Heart right ventricle (tissue), 16 donors: ENCODE measurements at places on chromosomes 3 and 15. TPM values are rescaled to one million over a fixed set of nuclear protein-coding genes. Genes with fewer than 3 reads are reported as not detected.

DNA sequence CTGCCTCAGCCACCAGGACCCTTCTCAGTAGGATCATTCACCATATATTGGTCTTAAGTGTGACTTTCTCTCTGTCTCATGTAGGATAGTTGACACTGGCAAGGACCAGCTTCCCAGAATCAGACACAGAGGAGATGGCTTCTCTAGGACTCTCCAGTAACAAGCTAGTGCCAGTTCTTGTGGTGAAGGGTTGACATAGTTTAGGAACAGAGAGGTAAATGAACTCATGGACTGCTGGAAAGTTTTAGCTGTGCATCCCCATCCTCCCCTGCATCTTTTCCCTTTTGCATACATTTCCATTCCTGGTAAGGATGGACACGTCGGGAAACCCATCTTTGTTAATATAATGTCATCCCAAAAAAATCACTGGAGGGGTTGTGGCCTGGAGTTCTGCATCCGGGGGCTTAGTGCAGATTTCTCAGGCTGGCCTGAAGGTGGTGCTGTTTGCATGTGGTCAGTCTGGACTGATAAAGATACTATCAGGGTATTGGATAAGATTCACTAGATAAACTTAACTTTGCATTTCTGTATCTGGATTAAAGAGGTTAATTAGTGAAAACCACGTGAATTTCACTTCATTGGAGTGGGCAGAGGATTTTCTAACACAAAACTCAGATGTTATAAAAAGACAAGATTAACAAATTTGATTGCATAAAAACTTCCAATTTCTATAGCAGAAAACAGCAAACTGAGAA lies 110.8 kb downstream of the TBC1D2B start:
- H3K4me1 ChIP-seq = no peaks in the 10 kb centered on the region
- no peak overlapping the region for H3K4me3 ChIP-seq
- no peak for DNase-seq
- H3K27ac ChIP-seq = no peak overlapping the region
- no peaks in the 10 kb centered on the region for H3K27me3 ChIP-seq

DNA sequence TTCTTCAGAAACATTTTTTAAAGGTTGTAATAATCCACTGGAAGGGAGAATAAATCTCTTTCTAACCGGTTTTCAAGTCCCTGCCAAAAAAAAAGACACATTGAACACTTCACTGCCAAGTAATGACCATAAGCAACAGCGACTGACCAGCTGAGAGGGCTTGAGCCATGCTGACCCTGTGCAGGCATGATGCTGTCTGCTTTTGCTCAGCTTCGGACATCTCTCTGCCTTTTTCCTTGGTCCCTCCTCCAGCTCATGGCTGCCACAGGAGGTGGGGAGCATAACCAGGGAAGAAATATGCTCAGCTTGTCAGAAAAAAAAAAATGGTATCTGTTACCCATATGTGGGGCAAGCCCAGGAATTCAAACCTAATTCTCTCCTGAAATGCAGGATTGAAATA lies 1.5 kb downstream of the IGSF10 start:
- H3K4me3 ChIP-seq = no peak overlapping the region
- H3K4me1 ChIP-seq = no peaks in the 10 kb centered on the region
- peaks cover 45% of the 10 kb centered on the region for H3K27me3 ChIP-seq
- no peak for DNase-seq

- H3K27ac ChIP-seq = no peak overlapping the region
- no peak for DNase-seq
- no peak overlapping the region for H3K4me3 ChIP-seq
- no peaks in the 10 kb centered on the region for H3K27me3 ChIP-seq
- no peaks in the 10 kb centered on the region for H3K4me1 ChIP-seq
- H3K36me3 ChIP-seq = no peaks in the 10 kb centered on the region
Observed at GRCh38 chr3:174465177-174465576, 394.0 kb upstream of the NAALADL2 start.

DNA sequence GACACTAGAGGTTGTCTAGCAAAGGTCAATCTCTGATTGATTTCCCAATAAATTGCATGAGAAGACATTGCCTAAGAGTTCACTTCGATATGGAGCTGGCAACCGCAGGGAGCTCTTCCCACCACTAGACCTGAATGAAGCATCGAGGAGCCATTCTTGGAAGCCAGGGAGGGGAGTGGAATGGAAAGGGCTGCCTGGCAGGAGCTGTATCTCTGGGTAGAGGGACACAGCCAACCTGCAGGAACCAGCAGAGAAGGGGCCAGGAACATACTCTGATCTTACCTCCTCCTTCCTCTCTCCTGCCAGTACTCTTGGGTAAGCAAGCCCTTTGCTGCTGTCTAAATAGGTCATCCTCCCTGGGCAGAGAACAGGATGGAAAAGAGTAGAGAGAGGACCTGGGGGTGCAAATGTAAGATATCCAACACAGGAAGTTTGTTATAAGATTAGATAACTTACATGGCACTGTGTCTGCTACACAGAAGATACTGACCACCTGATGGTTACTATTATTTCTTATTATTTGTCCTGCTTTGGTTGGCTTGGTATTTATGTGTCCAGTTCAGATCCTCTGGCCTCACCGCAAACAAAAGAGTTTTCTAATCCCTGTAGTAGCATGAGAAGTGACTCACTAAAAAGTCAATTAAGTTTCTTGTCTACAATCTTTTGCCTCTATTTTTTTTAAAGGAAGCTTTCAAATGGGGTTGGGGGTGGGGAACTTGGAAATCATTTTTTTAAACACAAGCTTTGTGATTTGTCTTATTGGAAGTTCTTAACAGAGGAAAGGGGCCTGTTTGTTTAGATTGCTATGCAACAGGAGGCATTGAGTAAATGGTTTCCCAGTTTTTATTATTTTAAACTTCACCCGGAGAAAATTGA lies 156.7 kb upstream of the TSC22D2 start:
- no peak for DNase-seq
- no peaks in the 10 kb centered on the region for H3K36me3 ChIP-seq
- peaks cover 3% of the 10 kb centered on the region for H3K4me1 ChIP-seq
- no peak overlapping the region for H3K4me3 ChIP-seq
- no peak overlapping the region for H3K27ac ChIP-seq

DNA sequence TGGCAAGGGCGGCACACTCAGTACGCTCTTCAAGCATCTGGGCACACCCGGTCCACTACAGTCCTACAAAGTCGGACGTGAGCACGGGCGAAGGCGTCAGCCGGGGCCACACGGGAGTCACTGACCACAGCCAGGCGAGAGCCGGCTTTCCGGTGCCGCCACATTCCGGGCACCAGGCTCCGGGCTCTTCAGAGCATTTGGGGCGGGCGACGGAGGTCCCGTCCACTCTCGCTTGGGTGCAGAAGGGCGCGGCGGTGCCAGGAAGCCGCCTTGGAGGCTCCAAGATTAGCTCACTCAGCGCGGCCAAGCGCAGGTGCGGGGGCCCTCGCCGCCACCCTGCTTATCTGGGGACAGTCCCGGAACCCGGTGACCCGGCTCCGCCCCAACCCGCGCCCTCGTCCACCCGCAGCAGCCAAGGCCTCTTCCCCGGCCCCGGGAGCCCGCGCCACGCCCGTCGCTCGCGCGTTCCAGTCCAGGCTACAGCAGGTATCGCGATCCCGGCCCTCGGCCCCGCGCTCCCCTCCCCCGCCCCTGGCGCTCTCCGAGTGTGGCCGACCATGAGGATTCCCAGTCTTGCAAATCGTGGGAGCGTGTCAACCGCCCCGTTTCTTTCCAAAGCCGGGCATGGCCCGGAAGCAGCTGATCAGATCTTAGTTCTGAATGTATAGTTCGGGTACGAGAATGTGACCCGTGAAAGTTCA lies at the start of gene ADPRH:
Gene ADPRH (plus strand): TSS at position 127 of the 701 bp plus-strand sequence. CDS start 2,678 bp downstream, outside the sequence.
- H3K27me3 ChIP-seq = no peaks in the 10 kb centered on the region
- peak within 1 kb of the TSS; percentile 81 for H3K4me3 ChIP-seq
- DNase-seq = peak; percentile 86
- H3K4me1 ChIP-seq = peaks cover 20% of the 10 kb centered on the region
- no peaks in the 10 kb centered on the region for H3K36me3 ChIP-seq

GRCh38 chr15:57551715-57552677 lies 39.7 kb upstream of the MYZAP start:
- H3K36me3 ChIP-seq = no peaks in the 10 kb centered on the region
- H3K27me3 ChIP-seq = no peaks in the 10 kb centered on the region
- no peak overlapping the region for H3K4me3 ChIP-seq
- peaks cover 58% of the 10 kb centered on the region for H3K4me1 ChIP-seq
- H3K27ac ChIP-seq = peak overlapping the region; percentile 94

- peaks cover 11% of the 10 kb centered on the region for H3K4me1 ChIP-seq
- no peaks in the 10 kb centered on the region for H3K27me3 ChIP-seq
- H3K4me3 ChIP-seq = no peak overlapping the region
- no peak for DNase-seq
Observed at GRCh38 chr15:66359740-66360139, 3.3 kb upstream of the TIPIN start.

- H3K4me3 ChIP-seq = no peak overlapping the region
- no peaks in the 10 kb centered on the region for H3K4me1 ChIP-seq
- H3K27me3 ChIP-seq = no peaks in the 10 kb centered on the region
- DNase-seq = no peak
- H3K27ac ChIP-seq = no peak overlapping the region
- no peaks in the 10 kb centered on the region for H3K36me3 ChIP-seq
Observed at GRCh38 chr3:1848935-1849334, 249.7 kb upstream of the CNTN4 start.

DNA sequence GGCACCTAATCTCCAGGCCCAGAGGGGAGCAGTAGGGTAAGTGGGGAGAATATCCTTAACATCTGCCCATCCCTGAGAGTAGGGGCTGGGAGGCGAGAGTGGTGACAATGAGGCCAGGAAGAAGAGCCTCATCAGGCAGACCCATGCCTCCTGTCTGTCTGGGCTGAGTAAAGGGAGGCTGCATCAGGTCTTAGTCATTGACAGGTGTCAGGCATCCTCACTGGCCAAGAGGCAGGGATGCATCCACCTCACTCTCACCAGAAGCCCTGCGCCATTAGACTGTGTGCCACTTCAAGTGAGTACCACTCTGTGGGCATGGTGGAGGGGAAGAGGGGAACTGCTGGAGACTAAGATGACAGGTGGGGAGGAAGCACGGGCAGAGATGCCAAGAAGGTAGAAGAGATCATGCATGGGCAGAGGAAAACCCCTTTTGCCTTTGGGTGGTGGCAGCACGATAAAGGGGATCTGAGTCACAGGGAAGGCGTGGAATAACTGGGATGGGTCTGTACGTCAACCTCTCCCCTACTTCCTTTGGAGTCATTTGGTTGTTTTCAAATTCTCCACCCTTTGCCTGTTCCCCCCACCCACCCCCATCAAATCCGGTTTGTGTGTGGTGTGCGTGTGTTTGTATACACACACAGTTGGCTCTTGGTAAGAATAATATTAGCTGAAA lies 14.1 kb downstream of the ANAPC13 start:
- H3K4me3 ChIP-seq = no peak overlapping the region
- H3K36me3 ChIP-seq = peaks cover 14% of the 10 kb centered on the region

- H3K4me3 ChIP-seq = peak overlapping the region; percentile 29
- H3K27me3 ChIP-seq = peaks cover 10% of the 10 kb centered on the region
- H3K27ac ChIP-seq = no peak overlapping the region
- peaks cover 3% of the 10 kb centered on the region for H3K4me1 ChIP-seq
- no peaks in the 10 kb centered on the region for H3K36me3 ChIP-seq
Observed at GRCh38 chr3:196207159-196207832, 3.9 kb downstream of the ZDHHC19 start.

DNA sequence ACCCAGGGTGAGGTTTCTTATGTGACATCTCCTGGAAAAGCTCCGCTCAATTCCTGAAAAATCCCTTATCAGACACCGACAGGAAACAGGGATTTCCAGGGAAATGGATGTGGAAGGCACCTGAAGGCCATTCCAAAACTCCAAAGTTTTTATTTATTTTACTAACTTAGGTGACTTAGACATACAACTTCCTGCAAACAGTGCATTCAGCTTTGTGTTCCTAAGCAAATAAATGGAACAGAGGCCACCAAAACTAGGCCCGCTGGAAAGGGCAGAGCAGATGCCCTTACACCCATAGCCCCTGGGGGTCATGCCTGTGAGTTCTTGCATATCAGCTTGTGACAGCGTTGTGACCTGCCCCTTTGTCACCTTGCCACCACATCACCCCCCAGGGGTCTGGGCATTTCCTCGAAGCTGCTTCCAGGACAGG lies 239.4 kb downstream of the XXYLT1 start:
- no peak overlapping the region for H3K4me3 ChIP-seq
- no peaks in the 10 kb centered on the region for H3K36me3 ChIP-seq
- peaks cover 34% of the 10 kb centered on the region for H3K4me1 ChIP-seq
- H3K27ac ChIP-seq = peak overlapping the region; percentile 65
- DNase-seq = no peak

GRCh38 chr3:15164340-15164739 lies 41.7 kb upstream of the CAPN7 start:
- H3K36me3 ChIP-seq = no peaks in the 10 kb centered on the region
- no peak for DNase-seq
- H3K27ac ChIP-seq = no peak overlapping the region
- no peaks in the 10 kb centered on the region for H3K27me3 ChIP-seq
- H3K4me1 ChIP-seq = no peaks in the 10 kb centered on the region

- peaks cover 59% of the 10 kb centered on the region for H3K4me1 ChIP-seq
- peaks cover 60% of the 10 kb centered on the region for H3K36me3 ChIP-seq
- no peak overlapping the region for H3K4me3 ChIP-seq
- H3K27me3 ChIP-seq = no peaks in the 10 kb centered on the region
- no peak overlapping the region for H3K27ac ChIP-seq
Observed at GRCh38 chr3:37546876-37547275, 314.8 kb upstream of the CTDSPL start.

GRCh38 chr3:65767551-65767950 lies 271.2 kb downstream of the MAGI1 start:
- H3K36me3 ChIP-seq = no peaks in the 10 kb centered on the region
- no peak overlapping the region for H3K4me3 ChIP-seq
- H3K4me1 ChIP-seq = no peaks in the 10 kb centered on the region
- no peaks in the 10 kb centered on the region for H3K27me3 ChIP-seq

SLC27A2 gene
- not detected for polyA plus RNA-seq

ISLR2 gene
- polyA plus RNA-seq = 5.6 TPM

THPO gene
- polyA plus RNA-seq = 0.30 TPM

ACTL6A gene
- polyA plus RNA-seq = 20.5 TPM

RBMS3 gene
- 3.2 TPM for polyA plus RNA-seq

GRIP2 gene
- polyA plus RNA-seq = 56.8 TPM

RAB8B gene
- 4.4 TPM for polyA plus RNA-seq

SLC9C1 gene
- 0.10 TPM for polyA plus RNA-seq

SPATA12 gene
- not detected for polyA plus RNA-seq

CERS3 gene
- 0.03 TPM for polyA plus RNA-seq

SAMMSON gene
- polyA plus RNA-seq = not detected
